ENCODE measurements at places on chromosomes 6 and 20.

DNA sequence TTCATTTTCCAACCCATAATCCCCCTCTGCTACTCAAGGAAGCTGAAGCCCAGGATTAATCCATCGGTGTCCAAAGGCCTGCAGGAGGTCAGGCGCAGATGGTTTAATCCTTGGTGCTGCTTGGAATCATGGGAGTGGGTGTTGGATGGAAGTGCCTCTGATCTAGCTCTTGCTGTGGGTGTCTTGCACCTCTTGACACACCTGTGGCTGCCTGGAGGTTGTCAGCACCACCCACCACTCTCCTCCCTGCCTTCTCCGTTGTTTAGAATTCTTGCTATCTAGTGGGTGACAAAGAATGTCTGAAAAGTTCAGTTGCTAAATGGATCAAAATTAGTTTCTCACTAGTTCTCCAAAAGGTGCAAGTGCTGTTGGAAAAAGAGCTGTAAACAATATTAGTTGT is 1074.4 kb upstream of the FLRT3 start:
- DNase-seq = no peak

- no peak for DNase-seq
These were observed 171.3 kb downstream of the COL21A1 start for GRCh38 chr6:56076033-56076432.

DNA sequence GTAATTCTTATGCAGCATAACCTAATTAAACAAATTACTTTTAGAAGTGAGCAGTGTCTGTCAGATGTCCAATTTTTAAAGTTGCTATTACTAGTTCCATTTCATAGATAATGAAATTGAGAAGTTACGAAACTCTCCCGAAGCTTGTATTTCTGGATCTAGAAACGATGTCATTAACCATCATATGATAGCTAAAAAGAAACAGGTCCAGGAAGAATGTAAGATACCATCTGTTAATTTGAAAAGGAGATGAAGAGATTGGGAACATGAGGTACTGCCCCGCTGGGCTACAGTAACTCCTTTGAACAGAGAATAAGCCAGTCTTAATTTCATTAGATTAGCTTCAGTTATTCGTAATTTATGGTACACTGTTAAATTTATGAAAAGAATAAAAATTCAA is 47.5 kb upstream of the TMX4 start:
- no peak for DNase-seq

GRCh38 chr6:134138226-134138975 is 86.0 kb upstream of the SLC2A12 start:
- DNase-seq = no peak

GRCh38 chr6:116524236-116524635 is 12.8 kb downstream of the CALHM5 start:
- DNase-seq = no peak

DNA sequence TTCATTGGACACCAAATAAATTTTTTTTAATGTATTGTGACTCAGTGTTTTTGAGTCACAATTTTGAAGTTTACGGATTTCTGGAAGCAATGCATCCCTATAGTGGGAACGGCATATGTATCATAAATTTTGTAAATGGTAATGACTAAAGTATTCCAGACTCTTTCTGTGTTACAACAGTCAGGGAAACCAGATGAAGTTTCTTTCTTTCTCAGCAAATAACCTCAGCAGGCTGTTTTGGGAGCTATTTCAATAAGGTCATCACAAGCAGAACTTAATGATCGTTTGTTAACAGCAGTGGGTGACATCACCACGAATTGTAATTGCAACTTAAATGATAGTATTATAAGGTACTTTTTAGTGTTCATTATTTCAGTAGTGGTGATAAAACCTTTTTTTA is 52.0 kb downstream of the HIVEP1 start:
- no peak for DNase-seq

DNA sequence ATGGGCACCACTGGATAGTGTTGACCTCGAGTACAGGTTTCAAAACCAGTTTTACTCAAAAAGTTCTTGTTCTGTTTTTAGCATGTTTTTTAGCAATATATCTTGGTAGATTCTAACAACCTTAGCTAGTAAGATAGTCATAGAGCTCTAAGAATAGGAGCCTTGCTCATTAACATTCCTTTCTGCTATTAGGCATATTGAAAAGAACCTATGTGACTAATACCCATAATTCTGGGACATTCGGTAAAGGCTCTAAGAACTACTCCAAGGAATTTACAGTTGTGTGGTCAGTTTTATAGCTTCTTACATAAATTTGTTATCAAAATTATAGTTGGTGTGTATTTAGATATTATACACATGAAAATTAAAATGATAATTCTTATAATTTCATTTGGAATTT is 11.6 kb downstream of the SLC9A8 start:
- no peak for DNase-seq

DNA sequence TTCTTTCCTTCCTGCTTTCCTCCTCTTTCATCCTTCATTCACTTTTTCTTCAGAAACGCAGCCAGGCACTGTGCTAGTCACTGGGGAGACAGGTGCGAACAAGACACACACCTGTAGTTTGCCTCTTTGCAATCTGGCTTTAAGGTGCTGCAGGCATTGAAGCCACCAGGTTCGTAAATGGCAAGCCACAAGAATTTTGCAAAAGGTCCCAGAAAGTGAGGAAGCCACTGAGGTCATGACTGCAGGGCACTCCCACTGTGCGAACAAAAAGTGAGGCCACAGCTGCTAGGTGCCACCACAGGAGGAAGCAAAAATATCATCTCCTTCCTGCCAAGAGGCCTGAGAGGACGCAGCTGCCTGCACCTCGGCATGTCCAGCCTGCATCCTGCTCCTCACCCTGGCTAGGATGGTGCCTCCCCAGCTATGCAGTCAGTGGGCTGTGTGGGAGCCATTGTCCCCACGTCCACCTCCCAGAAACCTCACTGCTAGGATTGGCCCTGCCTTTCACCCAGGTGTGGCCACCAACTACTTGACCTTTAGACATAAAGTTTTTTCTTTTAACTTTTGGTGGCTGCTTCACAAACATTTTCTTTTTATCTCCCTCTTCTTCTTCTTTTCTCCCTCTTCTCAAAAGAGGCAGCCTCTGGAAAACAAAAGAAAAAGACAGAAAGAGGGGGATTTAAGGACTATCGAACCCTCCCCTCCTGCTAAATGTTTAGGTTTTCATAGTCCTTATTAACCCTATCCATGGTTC is 230.8 kb downstream of the BCAS1 start:
- DNase-seq = no peak

GRCh38 chr6:156917213-156917612 is 140.0 kb downstream of the ARID1B start:
- no peak for DNase-seq

DNA sequence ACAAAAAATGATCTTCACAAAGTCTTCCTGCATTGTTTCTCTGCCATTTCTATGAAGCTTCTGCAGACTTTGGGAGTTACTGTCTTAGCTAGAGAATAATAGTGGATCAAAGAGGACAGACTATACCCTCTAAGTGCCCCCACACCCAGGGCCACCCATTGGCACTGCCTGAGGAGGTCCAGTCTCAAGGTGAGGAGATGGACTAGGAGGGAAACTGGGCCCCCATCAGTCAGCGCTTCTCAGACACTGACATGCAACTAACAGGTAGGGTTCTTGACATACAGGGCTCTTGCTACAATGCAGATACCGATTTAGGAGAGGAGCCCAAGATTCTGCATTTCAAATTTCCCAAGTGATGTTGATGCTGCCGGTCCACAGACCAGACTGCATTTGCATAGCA is 24.3 kb downstream of the PCNA start:
- DNase-seq = no peak

DNA sequence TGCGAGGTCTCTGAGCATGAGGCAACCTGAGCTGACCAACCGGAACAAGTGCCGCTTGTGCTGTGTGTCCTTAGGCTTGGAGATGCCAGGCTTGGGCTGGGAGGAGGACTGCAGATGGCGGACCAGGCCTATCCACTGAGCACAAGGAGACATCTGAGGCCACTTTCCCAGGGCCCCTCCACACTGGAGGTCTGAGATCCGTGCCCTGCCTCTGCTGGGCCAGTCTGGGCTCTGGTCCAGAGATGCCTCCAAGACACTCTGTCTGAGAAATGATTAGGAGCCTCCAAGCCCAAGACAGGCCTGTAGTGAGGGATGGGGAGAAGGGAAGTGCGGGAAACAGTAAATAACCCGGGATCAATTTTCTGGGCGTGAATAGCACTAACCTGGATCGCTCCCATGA is 3.0 kb upstream of the MLN start:
- no peak for DNase-seq

DNA sequence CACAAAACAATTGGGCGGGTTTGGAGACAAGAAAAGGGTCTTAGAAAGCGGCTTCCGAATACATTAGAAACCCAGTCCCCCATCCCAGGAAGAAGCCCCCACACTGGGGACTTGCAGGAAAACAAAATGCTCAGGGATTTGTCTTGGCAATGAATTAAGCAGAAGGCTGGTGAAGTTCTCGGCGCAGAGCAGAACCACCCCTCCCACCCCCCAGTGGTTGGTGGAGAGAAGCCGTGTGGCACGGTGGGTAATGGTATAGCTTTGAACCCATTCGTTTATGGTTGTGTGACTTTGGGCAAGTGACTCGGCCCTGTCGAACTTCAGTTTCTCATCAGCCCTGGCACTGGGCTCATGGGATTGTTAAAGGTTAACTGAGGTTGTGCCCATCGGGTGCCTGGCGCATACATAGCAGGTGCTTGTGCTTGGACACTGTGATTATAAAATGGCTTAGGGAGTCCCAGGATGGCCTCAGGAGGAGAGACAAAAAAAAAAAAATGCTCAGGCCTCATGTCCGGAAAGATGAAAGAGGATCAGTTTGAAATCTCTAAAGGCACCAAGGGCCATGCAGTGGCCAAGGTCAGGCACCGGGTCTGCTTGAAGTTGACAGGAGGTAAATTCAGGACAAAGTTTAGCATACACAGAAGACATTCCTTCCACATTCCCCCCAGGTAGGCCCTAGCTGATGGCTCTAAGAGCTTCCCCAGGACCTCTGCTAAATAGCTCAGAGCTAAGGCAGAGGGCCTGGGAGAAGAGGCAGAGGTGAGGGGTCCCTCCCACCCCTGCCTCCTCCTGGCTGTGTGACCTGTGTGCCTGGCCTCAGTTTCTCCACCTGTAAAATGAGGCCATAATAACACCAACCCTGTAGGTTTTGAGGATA is 120.1 kb upstream of the PTPN1 start:
- no peak for DNase-seq

GRCh38 chr20:24365670-24366069 is 103.8 kb upstream of the SYNDIG1 start:
- no peak for DNase-seq

- no peak for DNase-seq
These were observed 11.4 kb downstream of the BFSP1 start for GRCh38 chr20:17519606-17520285.

- no peak for DNase-seq
These were observed 111.4 kb upstream of the ATXN1 start for GRCh38 chr6:16872543-16873235.

GRCh38 chr6:111361648-111362047 is 121.4 kb downstream of the REV3L start:
- no peak for DNase-seq

DNA sequence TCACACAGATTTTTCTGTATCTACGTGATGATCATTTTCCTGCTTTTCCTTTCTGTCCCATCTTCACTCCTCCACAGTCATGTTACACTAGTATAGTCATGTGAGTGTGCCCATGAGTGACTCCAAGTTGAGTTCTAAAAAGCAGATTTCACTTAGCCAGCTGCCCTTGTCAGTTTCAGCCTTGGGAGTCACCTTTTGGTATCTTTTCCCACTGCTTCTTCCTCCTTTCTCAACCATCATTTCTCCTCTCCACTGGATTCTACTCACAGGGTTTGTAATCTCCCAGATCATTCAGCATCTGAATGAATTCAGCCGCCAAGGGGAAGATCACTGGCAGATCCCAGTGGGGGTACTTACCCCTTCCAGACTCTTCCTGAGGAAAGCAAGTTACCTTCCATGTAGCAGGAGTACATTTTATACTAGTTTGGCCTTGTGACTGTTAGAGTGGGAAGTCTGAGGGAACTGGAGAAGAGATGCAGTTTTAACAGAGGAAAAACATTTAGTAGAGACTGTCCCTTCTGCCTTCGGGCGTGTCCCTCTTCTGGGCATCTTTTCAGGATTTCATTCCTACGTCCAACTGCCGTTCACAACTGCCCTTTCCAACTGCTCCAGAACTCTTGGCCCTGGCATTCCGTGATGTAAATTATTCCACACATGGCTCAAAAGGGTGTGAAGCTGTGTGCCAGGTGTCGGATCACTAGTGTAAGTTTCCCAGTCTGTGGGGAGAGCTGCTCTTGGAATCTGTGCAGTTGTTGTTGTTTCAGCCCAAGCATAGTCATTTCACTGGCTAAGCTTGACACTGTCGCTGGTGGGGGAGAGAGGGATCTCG is 38.9 kb downstream of the BICRAL start:
- no peak for DNase-seq
